Aorta (tissue), 5 donors: ENCODE measurements at places on chromosomes 3 and 15. TPM values are rescaled to one million over a fixed set of nuclear protein-coding genes. Genes with fewer than 3 reads are reported as not detected.

DNA sequence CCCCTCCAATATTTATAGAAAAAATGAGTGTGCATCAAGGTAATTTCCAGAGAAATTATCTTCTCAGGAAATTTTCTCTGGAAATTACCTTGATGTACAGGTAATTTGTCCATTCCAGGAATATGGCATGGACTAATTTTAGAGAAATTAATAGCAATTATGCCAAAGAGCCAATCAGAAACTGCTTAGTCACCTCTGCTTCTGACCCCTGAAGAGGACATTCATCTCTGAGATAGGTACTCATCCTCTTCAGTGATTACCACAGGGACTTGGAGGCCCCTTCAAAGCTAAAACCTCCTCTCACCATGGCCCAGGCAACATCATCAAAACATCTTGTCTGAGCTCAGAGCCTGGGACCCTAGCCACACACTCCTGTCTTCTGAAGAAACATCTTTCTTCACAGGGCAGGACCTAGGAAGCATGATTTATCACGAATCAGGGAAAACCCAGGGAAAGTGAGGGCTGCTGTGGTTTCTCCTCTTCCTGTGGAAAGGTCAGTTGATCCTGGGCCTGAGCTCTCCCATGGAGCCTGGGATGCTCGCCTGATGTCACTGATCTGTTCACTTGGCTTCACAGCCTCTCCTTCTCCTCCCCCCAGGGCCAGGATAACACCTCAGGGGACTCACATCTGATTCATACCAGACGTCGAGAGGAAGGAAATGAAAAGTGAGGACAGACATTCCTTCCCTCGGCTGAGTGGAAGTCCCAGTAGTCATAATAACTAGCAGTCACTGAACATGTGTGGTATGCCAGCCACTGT, 210.5 kb downstream of the DTWD1 start:
- H3K4me3 ChIP-seq, result no peak overlapping the region
- H3K36me3 ChIP-seq, result no peaks in the 10 kb centered on the region
- no peak overlapping the region for H3K27ac ChIP-seq
- H3K4me1 ChIP-seq, result no peaks in the 10 kb centered on the region

The MAGEF1 gene
- total RNA-seq, result 22.9 TPM

DNA sequence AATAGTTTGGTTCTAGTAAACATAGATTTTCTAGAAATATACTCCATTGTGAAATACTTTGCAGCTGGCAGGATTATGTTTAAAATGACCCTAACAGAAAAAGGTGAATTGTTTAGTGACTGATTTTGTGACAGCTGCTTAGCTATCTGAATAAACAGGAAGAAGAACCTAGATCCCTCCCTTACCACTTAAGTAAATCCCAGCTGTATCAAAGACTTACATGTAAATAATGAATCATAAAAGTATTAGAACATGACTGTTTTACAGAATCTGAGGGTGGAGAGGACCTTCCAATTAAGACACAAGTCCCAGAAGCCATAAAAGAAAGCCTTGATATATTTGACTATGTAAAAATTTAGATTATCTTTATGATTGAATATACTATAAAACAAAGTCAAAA, 15.9 kb downstream of the SLC49A4 start:
- H3K4me3 ChIP-seq, result no peak overlapping the region
- no peaks in the 10 kb centered on the region for H3K36me3 ChIP-seq
- no peak for DNase-seq
- H3K27ac ChIP-seq, result no peak overlapping the region
- no peaks in the 10 kb centered on the region for H3K4me1 ChIP-seq

- DNase-seq, result peak; percentile 39
- peak overlapping the region; percentile 50 for H3K27ac ChIP-seq
- H3K4me3 ChIP-seq, result no peak overlapping the region
- no peaks in the 10 kb centered on the region for H3K27me3 ChIP-seq
- no peaks in the 10 kb centered on the region for H3K4me1 ChIP-seq
- H3K36me3 ChIP-seq, result no peaks in the 10 kb centered on the region
Observed at GRCh38 chr15:67839499-67839928, 331 bp downstream of the RNU6-1 start.

The USP3 gene
- total RNA-seq, result 46.9 TPM

DNA sequence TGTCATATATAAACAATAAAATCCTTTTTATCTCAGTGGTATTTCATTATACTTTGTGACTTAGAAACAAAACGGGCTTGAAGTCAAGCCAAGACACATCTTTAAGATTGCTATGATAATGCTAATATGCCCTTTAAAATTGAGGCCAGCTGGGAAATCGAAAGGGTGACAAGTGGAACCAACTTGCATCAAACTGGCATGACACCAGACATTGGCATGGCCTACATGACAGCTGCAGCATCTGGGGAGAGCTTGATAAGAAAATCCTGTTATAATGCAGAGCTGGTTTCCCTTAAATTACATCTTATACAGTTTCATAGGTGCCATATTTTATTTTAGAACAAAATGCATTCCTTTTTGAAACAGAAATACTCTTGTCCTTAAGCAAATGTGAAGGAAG, 325.2 kb downstream of the ZBBX start:
- H3K4me1 ChIP-seq, result no peaks in the 10 kb centered on the region
- no peak overlapping the region for H3K27ac ChIP-seq
- H3K4me3 ChIP-seq, result no peak overlapping the region
- no peak for DNase-seq
- no peaks in the 10 kb centered on the region for H3K36me3 ChIP-seq

The ZNF860 gene
- total RNA-seq, result 1.8 TPM

The ASTE1 gene
- total RNA-seq, result 8.0 TPM

- no peaks in the 10 kb centered on the region for H3K36me3 ChIP-seq
- no peak overlapping the region for H3K4me3 ChIP-seq
- no peak overlapping the region for H3K27ac ChIP-seq
- no peak for DNase-seq
Observed at GRCh38 chr3:50297384-50297775, 1.8 kb downstream of the HYAL3 start.

- DNase-seq, result no peak
- H3K4me1 ChIP-seq, result no peaks in the 10 kb centered on the region
- no peak overlapping the region for H3K27ac ChIP-seq
- H3K27me3 ChIP-seq, result no peaks in the 10 kb centered on the region
- no peaks in the 10 kb centered on the region for H3K36me3 ChIP-seq
Observed at GRCh38 chr3:50392101-50392715, 32.9 kb upstream of the TMEM115 start.

DNA sequence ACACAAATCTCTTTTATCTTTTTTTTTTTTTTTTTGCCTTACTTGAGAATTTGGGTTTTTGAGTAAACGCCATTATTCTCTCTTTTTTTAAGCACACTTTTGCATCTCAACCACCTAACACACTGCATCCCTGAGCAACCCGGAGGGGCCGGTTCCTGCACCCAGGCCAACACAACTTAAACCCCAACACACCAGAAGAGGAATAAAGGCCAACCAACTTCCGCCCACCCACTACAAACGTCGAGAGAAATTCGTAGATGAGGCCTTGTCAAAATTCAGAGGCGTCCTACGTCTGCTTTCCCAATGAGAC, 389 bp upstream of the CCNB2 start:
- no peaks in the 10 kb centered on the region for H3K4me1 ChIP-seq
- no peak overlapping the region for H3K27ac ChIP-seq
- H3K27me3 ChIP-seq, result no peaks in the 10 kb centered on the region
- no peak for DNase-seq
- no peaks in the 10 kb centered on the region for H3K36me3 ChIP-seq

GRCh38 chr15:98144388-98144787, 183.9 kb downstream of the ARRDC4 start:
- no peaks in the 10 kb centered on the region for H3K36me3 ChIP-seq
- no peak overlapping the region for H3K27ac ChIP-seq
- no peaks in the 10 kb centered on the region for H3K4me1 ChIP-seq
- no peak for DNase-seq
- H3K27me3 ChIP-seq, result no peaks in the 10 kb centered on the region

GRCh38 chr15:73585871-73586654, 47.1 kb downstream of the NPTN start:
- no peak for DNase-seq
- H3K4me1 ChIP-seq, result no peaks in the 10 kb centered on the region
- peaks cover 18% of the 10 kb centered on the region for H3K36me3 ChIP-seq
- no peaks in the 10 kb centered on the region for H3K27me3 ChIP-seq
- H3K4me3 ChIP-seq, result no peak overlapping the region

DNA sequence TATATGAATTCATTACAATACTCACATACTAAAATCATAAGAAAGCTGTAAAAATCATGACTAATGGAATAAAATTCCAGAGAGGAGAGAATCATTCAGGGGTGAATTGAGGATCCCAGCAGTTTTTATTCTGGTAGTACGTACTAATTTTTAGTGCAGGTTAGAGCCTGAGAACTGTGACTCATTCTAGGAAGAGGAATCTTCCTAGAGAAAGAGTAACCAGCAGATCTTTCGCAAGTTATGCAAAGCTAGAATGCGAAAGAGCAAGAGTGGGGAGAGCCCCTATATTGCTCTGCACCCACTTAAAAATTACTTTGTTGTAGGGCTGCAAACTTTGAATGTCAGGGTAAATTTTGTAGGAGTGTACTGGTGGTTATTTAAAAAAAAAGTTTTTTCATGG, 303.6 kb upstream of the ARPP21 start:
- H3K27ac ChIP-seq, result no peak overlapping the region
- no peak for DNase-seq
- no peaks in the 10 kb centered on the region for H3K4me1 ChIP-seq

- H3K4me3 ChIP-seq, result no peak overlapping the region
- no peak overlapping the region for H3K27ac ChIP-seq
- DNase-seq, result no peak
Observed at GRCh38 chr15:59999612-60000112, 4.4 kb upstream of the FOXB1 start.

The EXD1 gene
- not detected for total RNA-seq

The SCN11A gene
- total RNA-seq, result 0.93 TPM

DNA sequence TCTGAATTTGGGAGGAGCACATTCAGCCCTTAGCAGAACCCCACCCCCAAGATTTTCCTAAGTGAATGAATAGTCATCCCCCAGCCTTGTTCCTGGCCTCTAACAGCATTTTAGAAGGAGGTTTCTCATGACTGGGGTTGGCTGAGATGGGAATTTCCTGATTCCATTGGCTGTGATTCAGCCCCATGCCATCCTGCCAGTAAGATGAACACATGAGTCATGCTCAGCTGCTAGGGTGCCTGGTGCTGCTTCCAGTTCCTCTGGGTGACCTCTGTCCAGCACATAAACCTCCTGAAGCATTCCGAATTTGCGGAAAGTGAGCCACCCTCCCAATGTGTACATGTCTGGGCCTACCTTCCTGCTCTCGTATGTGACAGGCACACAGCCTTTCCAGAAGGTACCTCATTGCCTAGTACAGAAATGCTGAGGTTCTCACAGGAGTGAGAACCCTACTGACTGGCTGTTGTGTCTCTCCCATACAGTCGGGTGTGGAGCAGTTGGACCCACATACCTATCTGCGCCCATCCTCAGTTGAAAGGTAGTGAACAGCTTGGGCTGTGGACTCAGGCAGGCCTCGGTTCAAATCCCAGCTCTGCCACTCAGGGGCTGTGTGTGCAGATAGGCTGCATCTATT, 91.7 kb downstream of the APBA2 start:
- no peak overlapping the region for H3K27ac ChIP-seq
- H3K4me1 ChIP-seq, result no peaks in the 10 kb centered on the region
- no peaks in the 10 kb centered on the region for H3K27me3 ChIP-seq
- no peaks in the 10 kb centered on the region for H3K36me3 ChIP-seq
- H3K4me3 ChIP-seq, result no peak overlapping the region

GRCh38 chr3:177833332-177833731, 636.0 kb upstream of the TBL1XR1 start:
- H3K4me1 ChIP-seq, result no peaks in the 10 kb centered on the region
- no peak overlapping the region for H3K27ac ChIP-seq
- no peak overlapping the region for H3K4me3 ChIP-seq
- H3K27me3 ChIP-seq, result no peaks in the 10 kb centered on the region
